K562 (cell line): ENCODE measurements at places on chromosomes 5 and 9.

DNA sequence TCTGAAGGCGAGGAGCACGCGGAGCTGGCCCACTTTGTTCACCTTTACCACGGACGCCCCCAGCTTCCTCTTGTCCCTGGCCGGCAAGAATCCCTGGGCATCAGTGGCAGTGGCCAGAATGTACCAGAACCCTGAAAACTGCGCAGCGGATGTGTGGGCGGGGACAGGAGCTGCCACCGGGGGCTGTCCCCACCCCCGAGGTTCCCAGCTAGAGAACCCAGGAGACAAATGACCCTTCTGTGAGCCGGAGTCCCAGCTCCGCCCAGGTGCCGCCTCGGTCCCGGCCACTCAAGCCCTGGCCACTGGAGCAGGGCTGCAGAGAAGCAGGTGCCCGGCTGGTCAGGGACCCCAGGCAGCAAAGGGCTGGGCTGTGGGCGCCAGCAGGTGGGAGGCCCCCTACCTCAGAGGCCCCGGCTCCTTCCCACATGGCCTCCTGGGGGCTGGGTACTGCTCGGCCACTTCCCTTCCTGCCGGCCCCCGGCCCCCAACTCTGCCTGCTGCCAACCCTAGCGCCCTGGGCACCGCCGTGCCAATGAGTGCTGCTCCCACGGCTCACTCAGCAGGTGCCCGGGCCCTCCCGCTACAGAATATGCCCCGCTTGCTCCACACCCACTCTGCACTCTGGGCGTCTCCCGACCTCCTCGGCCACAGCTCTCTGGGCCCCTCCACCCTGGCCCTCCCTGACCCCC is 713 bp downstream of the LCN10 start:
- DNase-seq = no peak

GRCh38 chr9:98222885-98223691 is 30.7 kb upstream of the CORO2A start:
- DNase-seq = no peak

GRCh38 chr5:146363161-146363874 is 24.7 kb downstream of the POU4F3 start:
- no peak for DNase-seq

DNA sequence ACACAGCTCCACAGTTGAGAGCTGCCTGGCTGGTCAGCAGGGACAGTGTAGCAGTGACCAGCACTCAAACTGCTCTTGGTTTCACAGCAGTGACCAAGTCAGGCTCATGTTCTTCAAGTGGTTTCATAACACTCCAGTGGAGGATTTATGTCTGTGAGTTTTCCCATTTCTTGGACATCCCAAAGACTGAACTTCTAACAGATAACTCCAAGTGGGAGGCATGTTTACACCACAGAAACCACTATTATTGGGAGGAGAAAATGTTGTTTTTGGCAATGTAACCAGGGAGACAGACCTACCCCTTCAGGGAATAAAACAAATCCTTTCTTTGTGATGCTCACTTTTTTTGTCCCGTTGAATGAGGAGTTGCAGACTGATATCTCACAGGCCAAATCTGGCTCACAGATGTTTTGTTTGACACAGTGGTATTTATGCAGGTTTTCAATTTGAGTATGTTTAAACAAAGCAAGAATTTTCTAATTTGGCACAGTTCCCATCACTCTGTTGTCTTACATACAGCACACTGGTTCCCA is 141.5 kb downstream of the RMI1 start:
- no peak for DNase-seq
